SW 1271 (cell line): ENCODE measurements at places on chromosomes 7 and 10.

GRCh38 chr7:29332875-29333855 is 138.6 kb downstream of the CHN2 start:
- no peak for DNase-seq

- no peak for DNase-seq
Measured at GRCh38 chr10:106360870-106361269, 803.6 kb downstream of the SORCS1 start.

DNA sequence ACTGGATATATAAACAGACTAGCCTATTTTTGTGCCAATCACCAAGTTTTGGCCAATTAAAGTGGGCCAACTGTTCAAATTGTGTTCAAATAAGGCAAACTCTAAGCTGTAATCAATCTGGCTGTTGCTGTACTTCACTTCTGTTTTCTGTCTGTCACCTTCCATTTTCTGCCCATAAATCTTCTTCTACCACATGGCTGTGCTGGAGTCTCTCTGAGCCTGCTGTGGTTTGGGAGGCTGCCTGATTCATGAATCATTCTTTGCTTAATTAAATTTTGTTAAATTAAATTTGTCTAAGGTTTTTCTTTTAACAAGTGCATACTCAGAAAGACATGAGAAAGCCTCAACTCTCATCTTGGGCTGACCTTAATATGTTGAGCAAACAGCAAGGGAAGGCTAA is 172.6 kb upstream of the VIPR2 start:
- no peak for DNase-seq

GRCh38 chr7:140326116-140326928 is 72.0 kb downstream of the SLC37A3 start:
- DNase-seq = no peak

GRCh38 chr10:18666810-18667209 is 7.6 kb downstream of the ARL5B start:
- peak; percentile 30 for DNase-seq

DNA sequence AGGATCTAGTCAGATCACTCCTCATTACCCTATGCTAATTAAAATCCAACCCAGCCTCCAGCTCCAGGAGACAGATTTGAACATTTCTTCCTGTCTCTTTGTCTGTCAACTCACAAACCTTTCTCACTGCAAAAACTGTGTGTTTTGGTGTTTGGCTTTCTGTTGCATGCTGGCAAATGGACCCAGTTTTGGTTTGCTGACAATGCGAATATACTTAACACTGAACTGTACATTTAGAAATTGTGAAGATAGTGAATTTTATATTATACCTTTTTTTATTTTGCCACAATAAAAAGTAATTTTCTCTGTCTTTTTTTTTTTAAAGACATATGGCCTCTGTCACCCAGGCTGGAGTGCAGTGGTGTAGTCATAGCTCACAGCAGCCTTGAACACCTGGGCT is 18.3 kb upstream of the TNPO3 start:
- DNase-seq = no peak

DNA sequence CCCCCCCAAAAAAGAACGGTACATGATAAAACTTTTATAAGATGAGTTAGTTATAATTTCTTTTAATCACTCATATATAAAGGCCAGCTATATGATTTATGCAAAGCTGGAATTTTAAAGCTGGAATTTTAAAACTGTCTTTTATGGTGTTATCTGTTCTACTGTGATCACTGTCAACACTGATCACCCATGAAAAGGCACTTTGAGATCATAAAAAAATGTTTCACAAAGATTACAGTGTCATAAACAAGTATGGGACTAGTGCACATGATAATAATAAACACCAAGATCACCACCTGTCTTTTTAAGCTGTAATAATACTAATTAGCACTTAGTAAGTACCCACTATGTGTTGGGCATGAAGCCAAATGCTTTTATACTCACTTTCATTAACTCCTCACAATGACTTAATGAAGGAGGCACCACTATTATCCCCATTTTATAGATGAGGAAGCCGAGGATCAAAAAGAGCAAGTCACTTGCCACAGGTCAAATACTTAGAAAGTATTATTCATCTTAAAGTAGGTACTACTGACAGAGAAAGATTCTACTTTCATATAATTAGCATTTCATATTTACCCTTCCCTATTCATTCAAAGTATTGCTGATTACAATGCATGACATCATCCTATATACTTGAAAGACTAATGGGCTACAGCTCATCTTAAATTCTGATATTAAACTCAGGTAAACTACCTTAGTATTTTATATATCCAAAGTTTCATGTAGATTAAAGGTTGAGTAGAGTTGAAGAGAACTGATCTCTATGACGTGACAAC is 8.3 kb upstream of the RHOBTB1 start:
- no peak for DNase-seq

DNA sequence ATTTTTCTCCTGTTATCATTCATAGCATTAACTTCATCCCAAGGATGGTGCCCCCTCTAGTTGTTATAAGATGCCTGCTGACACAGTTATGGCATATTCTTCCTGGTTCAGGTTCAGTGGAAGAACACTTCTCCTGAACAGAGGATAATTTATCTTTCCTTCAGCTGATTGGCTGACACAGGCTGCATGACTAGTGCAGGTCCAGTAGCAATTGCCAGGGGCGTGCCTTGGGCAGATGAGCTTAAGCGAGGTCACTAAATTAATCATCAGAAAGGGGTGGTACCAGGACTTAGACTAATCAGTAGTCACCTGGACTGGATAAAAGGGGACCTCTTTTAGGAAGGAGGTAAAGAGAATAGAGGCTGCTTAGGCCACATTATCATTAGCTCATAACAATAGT is 42.3 kb downstream of the BZW2 start:
- DNase-seq = no peak

DNA sequence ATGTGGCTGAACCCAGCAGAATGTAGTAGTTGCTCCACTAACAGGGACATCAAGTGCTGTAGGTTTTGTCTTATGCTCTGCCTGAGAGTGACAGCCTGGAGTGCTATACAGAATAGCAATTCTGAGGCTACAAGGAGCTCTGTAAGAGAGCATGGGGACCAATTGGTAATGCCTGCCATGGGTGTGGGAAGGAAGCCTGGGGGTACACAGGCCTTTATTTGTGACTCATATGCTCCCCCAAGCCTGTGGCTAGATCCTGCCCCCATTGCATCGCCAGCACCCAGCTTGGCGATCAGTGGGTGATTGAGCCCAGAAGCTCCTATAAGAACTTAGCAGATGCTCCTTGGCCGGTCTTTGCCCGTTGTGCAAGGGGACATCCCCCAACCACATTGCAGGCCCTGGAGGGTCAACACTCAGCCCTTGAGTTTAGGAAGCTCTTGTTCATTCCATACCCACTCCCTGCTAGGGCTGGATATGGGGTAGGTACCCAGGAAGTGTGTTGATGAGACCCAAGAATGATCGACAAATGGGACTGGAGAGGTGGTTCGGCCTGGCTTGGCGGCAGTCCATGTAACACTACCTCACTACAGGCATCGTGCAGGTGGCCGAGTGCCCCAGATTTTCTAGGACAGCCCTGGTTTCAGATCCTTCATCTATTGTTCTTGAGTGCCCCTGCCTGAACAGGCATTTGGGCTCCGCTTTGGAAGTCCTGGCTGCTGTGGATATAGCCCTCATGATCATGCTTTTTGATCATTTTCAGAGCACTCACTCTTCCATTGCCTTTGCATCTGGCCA is 37.7 kb downstream of the ZMIZ1 start:
- DNase-seq = no peak

DNA sequence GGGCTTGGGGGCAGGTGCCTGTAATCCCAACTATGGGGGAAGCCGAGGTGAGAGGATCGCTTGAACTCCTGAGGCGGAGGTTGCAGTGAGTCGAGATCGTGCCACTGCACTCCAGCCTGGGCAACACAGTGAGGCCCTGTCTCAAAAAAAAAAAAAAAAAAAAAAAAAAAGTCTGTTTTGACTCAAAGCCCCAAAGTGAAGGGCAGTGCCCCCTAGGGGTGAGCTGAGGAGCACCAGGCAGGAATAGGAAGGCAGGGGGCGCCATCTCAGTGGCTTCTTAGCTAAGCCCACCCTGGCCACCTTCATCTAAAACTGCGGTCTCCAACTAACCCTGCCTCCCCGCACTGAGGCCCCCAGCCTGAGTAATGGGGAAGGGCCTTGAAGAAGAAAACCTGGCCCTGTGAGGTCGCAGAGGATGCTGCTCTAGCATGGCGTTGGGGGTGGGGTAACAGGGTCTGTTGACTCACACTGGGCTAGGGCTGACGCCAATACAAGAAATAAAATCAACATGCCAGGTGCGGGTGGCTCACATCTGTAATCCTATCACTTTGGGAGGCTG is 9.8 kb downstream of the PODXL start:
- peak; percentile 16 for DNase-seq

DNA sequence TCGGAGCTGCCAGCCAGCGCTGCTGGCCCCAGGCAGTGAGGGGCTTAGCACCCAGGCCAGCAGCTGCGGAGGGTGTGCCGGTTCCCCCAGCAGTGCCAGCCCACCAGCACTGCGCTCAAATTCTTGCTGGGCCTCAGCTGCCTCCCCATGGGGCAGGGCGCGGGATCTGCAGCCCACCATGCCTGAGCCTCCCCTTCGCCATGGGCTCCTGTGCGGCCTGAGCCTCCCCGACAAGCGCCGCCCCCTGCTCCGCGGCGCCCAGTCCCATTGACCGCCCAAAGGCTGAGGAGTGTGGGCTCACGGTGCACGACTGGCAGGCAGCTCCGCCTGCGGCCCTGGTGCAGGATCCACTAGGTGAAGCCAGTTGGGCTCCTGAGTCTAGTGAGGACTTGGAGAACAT is 525.0 kb downstream of the PTPRN2 start:
- no peak for DNase-seq

DNA sequence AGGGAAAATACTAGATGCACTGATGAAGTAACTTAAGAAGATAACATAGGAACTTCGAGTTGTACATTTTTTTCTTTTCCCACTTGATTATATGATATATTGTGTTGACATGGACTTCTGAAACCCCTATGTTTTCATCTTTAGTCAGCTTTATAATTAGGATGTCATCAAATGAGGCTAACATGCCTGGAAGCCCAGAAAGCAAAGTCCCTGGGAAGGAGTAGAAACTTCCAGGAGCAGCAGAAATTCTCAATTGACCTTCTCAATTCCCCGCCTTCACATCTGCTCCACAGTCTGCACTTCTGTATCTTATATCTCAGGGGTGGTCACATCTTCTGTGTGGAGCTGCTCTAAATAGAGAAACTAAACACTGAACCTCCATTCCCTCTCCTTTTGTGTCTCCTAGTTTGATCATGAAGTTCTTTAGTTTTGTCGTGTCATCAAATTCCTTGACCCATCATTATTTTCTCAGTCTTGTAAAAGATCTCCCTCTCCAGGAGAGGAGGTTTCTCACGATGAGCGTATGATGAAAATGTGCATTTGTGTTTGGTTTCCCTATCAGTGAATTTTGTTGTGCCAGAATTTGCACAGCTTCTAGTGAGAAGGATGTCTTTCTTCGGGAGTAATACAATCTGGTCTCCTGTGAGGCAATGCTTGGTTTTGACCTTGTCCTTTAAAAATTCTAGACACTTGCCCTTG is 303.3 kb downstream of the SUGCT start:
- no peak for DNase-seq

GRCh38 chr7:72182036-72182435 is 230.1 kb downstream of the CALN1 start:
- DNase-seq = no peak

DNA sequence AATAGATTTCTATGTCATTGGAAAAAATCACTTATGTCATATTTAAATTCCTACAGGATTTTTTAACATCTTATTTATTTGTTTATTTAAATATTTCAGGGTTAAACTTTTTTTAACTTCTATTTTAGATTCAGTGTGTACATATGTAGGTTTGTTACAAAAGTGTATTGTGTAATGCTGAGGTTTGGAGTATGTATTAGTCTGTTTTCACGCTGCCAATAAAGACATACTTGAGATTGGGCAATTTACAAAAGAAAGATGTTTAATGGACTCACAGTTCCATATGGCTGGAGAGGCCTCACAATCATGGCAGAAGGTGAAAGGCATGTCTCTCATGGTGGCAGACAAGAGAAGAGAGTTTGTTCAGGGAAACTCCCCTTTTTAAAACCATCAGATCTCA is 65.4 kb downstream of the MGAM2 start:
- DNase-seq = no peak

- no peak for DNase-seq
Measured at GRCh38 chr10:29946953-29947700, 112.3 kb downstream of the JCAD start.

DNA sequence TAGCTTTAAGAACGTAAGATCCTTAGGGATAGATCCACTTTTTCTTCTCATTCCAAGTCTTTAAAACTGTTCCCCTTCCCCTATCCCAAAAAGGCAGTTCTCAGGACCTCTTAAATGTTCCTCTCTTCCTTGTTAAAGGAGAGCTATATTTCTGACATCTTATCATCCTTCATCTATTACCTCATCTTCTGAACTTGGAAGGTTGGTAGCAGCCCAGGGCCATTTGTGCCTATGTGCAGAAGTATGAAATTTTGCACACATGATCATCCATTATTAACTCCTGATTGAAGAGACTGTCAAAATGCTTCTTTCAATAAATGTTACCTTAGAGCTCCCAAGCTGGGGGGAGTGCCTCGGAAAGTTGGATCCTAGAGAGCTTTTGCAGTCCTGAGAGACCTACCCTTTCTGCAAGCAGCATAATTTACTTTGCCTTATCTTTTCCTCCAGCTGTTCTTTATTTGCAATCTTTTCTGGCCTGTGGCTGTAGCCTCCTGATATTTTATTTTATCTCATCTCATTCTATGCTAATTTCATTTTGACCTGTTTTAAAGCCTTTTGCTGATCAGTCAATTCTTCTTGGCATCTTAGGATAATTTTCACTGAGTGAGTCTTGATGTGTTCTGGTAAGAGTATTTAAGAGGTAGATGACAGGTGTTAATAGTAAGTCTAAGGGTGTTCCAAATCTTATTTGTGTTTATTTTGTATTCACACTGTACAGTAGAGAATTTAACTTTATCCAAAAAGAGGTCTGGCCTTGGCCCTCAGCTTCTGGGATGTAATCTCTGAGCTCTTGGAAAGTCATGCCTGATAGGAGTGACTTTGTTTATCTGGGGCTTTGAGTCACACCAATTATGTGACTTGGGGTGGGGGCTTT is 135.0 kb upstream of the PDLIM1 start:
- no peak for DNase-seq

DNA sequence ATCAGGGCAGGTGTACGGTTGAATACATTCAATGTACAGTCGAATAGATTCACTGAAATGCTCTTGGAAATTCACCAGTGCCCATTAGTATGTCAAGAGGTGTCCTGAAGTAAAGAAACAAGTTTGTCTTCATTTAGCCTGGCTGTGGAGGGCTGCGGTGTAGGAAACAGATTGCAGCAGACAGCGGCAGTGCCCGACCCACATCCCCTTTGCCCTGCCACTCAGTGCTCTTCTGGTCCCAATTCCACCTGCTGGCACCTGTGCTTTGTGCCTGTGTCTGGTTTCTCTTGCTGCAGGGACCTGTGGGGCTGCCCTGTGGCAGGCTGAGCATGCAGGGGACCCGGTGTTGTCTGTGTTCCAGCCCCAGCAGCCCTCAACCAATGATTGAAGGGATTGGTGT is 183.7 kb downstream of the RPS24 start:
- DNase-seq = no peak

DNA sequence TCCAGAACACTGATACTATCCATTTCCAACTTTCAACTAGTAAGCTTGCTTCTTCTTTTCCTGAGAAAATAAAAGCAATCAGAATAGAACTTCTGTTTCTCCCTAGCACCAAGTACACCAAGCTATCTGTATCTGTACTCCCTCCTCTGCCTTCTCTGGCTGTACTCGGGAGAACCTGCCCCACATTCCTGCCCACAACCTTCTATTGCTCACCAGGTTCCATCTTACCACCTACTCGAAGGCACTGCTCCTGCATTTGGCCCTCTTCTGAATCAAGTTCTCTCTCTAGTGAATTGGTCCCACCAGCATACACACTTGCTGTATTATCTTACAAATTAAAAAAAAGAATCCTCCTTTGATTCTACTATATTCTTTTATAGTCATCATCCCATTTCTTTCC is 169.6 kb upstream of the PTN start:
- DNase-seq = no peak
